ENCODE measurements at places on chromosomes 7 and 10.

DNA sequence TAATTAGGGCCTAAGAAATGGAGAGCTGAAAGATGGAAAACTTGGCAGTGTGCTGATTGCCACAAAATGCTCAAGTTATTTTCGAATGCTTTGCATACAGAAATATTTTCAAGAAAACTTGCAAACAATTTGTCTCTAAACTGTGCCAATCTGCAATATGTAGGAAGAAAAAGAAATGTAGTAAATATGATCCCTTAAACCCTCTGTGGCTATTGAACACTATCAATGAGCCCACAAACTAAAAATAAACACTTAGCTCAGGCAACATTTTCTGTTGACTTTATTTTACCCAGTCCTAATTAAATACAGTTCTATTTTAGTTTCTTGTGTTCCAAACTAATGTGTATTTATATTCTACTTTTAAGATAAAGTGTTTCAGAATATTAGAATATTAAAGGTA, 342.1 kb downstream of the SEMA3D start:
- DNase-seq = no peak

- no peak for DNase-seq
Observed at GRCh38 chr7:46681865-46682503, 760.9 kb upstream of the IGFBP3 start.

DNA sequence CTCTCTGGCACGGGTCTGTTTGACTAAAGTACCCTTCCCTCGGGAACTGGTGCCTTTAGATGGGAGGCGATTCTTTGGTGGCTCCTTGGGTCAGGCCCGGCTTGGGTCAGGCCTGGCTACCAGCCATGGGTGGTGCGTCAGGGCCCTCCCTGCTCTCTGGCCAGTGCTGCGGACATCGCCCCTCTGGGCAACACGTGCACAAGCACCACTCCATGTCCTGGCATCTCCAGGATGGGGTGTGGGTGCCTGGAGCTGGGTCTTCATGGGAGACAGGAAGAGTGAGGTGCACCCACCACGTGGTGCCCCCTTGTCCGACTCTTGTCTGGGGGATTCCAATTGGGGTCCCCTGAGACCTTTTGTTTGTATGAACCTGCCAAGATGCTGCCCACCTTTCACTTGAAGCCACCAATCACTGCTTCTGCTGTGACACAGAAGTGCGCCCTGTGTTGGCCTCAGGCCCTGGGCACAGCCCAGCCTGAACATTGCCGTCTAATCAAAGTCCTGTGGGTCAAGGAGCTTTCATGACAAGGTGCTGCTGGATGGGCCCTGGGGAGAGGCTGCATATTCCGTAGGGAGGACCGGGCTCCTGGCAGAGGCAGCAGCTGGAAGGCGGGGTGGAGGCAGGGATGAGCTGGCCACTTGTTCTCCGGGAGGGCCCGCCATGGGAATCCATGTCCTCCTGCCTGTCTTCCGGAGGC, 11.1 kb upstream of the PWWP2B start:
- no peak for DNase-seq

DNA sequence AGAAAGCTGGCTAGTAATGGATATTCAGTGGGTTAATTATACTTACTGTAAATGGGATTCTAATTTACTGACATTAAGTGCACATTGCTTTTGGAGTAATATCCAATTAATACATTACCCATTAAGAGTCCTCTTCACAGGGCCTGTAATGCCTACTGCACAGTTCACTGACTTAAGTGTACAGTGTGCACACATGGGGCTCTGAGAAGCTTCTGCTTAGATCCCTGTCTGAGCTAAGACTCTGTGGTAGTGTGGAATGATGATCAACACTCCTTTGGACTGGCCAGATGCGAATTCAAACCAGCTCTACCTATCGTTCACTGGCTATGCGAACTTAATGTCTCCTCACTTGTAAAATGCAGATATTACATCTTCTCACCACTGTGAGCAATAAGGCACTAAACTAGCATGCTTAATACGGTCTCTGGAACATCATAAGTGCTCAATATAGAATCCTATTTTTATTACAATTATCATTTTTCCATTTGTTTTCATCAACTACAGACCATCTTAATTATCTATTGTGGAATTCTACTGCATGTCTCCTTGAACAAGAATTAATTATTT, 53.8 kb upstream of the SEC61G start:
- no peak for DNase-seq

DNA sequence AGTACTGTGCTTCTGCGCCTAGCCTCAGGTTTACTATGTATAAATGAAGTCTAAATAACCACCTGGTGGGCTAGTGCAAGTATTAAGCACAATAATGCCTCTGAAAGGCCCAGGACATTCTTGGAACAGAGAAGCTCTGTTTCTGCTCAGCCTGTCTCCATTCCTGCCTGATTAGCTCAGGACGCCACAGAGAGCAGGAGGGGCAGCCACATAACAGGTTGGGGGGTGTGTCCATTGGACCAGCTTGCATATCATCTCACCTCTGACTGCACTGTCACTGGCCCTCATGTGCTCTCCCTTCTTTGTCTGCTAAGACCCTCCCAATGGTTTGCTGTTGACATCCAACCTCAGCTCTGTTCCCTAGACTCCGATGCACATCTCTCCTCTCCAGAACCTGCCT, 52.8 kb upstream of the IKZF1 start:
- DNase-seq = no peak

DNA sequence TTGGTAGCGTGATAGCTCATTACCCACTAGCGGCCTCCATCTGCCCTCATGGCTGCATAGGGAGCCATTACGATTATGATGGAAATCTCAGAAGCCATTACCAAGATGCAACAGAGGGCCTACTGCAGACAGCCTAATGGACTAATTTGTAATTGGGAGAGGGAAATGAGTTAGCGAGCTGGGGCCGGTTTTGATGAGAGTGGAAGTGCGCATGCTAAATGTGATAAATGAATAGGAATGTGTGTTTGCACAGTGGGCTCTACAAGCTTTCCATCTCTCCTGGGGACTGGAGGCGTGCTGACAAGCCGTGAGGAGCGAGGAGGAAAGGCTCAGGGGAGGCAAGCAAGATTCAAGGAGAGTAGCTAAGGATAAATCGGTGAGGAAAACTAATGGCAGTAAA, 644.5 kb upstream of the GALNT17 start:
- DNase-seq = no peak

DNA sequence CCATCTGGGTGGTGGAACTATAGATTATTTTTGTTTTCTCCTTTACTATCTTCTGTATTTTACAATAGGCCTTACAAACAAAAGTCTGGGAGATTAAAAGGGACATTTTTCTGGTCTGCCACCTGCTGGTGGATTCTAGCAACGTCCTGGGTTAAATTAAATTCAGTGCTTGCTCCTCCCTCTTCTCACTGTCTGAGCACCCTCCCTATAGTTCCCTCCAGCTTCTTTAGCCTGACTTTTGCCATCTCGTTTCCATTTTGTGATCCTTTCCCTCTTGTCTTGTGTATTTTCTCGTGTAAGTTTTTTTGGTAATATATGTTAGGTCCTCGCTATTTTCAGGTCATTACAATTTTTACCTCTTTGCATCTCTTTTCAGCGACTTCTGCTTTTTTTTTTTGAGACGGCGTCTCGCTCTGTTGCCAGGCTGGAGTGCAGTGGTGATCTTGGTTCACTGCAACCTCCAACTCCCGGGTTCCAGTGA, 16.1 kb downstream of the ANKRD16 start:
- DNase-seq = peak; percentile 48

GRCh38 chr10:44392420-44392819, 7.5 kb upstream of the CXCL12 start:
- no peak for DNase-seq

DNA sequence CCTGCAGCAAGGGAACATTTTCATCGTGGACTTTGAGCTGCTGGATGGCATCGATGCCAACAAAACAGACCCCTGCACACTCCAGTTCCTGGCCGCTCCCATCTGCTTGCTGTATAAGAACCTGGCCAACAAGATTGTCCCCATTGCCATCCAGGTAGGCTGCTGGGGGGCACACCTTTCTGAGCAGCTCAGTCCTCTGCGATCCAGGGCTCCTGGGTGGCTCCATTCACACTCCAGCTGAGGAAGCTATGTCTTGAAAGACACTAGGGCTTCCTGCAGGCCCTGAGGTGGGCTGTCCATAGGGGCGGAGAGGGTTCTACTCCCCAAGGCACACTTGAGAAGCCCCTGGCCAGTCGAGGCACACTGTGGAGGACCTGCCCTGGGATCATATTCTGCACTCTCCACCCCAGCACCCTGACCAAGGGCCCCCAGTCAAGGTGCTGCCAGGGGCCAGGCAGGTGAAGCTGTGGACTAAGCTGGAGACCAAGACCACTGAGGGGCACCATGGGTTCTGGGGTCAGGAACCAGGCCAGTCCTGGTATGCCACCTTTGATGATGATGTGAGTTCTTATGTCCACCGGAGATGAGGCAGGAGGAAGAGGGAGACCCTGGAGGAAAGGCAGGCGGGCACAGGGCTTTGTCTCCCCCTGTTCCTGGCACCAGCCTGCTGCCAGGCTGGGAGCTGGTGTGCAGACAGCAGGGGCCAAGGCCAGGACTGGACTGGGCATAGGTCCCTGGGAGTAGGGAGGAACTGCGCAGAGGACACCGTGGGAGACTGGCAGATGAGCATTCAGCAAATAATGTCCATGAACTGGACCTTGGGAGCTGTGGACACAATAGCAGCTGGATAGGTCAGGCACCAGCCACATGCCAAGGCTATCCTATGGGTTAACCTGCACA, 54.8 kb downstream of the ALOX5 start:
- no peak for DNase-seq

DNA sequence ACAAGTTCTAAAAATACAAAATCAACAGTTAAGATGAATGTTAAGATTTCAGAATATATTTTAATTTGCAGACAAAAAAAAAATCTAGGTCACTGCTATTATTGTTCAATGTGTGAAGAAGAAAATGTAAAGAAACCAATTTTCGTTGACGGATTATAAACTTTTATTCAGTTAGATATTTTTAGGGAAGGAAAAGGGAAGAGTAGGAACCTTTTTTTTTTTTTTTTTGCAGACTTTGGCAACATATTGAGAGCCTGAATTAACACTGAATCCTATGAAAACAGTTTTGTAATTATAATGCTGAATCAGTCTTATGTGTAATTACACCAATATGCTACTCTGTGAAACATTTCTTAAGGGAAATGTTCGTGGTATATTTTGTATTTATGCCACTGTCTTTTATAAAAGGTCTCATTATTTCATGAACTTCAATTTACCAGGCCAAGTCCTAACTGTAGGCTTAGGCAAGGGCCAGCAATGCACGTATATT, 106.3 kb downstream of the ST8SIA6 start:
- no peak for DNase-seq

DNA sequence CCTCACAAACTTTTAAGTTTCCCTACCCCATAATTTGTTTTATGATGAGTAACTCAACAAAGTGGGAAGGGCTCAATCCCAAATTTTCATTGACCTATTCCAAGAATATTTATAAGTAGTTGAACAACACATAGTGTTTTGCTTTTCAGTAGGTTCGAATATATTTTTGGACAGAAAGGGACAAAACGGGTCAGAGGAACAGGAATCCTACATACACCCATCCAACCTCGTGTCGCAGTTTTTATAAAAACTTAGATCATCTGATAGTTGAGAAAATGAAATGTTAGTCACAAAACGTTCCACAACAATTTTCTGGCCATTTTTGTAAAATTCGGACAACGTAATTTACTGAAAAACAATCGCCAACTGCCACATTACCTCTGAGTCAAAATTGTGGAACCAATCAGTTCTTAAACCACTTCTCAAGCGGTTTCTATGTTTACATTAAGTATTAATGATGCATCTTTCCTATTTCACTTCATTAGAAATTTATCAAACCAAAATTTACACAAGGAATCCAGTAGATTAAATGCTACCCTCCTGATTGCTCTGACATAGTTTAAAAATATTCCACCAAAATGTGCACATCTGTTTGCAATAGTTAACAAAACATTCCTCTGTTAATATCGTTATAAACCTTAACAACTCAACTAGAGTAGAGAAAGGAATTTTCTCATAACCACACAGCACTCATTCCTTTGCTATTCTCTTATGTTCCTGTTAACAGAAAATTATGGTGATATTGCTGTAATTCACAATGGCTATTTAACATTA, 6.3 kb downstream of the WNT16 start:
- no peak for DNase-seq

GRCh38 chr7:14747701-14748100, 154.8 kb downstream of the DGKB start:
- DNase-seq = no peak

GRCh38 chr10:6342096-6342685, 139.5 kb downstream of the PFKFB3 start:
- DNase-seq = no peak

DNA sequence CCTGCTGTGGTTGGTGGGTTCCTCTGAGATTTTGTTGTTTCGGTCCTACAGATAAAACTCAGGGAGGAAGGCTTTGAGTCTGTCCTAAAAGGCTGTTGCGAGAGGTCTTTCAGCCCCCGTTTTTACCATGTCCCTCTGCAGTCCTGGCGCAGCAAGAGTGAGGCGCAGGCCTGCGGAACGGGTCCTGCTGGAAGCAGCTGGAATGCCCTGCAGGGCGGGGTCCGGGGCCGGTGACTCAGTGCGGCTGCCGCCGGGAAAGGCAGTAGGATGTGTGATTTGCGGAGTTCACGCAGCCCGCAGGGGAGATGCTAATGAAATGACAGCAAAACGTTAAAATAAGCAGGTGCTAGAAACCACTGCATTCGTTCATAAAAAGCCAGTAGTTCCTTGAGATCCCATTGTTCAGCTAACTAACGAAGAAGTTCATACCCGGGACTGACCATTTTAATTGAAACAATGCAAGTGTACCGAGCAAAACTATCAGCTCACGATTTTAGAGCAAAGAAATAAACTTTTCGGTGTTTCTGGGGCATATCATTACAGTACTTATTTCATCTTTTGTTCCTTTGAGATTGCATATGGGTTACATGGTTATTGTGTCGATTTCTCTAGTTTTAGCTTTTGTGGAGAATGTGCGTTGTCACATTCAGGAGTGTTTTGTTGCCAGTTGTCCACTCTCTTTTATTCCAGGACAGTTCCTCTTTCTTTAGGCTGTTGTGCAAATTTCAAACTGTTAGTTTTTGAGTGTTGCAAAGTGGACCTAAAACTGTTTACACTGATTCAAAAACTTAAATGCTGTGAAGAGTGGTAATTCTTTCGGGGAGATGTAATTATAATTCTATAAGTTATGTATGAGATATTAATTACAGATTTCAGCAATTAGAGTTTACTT, 783 bp downstream of the ANLN start:
- peak; percentile 91 for DNase-seq

DNA sequence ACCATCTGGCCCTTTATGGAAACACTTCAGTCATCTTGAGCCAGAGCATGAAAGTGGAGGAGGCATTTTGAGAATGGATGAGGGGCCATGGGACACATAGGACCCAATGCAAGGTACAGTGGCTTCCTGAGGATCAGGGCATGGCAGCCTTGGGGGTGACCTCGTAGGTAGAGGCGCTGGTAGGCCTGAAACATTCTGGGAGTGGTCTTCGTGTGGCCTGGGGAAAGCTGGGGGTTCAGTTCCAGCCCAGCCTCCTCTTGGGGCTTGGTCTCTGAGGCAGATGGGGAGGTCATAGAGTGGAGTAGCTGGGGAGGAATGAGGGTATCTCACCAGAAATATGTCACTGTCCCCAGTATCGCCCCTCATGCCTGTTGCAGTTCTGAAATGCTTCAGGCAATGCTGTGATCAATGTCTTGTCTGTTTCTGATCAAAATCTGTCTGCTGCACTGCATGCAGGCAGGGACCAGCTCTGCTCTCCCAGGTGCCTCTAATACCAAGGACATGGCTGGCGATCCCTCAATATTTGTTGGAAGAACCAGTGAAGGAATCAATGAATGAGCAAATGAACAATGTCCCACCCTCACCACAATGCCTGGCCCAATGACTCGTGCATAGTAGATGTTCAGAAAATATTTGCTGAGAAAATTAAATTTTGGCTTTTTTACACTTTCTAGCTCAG, 90.9 kb downstream of the CHST15 start:
- no peak for DNase-seq

All from NCI-H460 (cell line).